ENCODE measurements at places on chromosomes 16 and 17.

GRCh38 chr16:22282254-22282892, 14.8 kb upstream of the POLR3E start:
- DNase-seq, result no peak

DNA sequence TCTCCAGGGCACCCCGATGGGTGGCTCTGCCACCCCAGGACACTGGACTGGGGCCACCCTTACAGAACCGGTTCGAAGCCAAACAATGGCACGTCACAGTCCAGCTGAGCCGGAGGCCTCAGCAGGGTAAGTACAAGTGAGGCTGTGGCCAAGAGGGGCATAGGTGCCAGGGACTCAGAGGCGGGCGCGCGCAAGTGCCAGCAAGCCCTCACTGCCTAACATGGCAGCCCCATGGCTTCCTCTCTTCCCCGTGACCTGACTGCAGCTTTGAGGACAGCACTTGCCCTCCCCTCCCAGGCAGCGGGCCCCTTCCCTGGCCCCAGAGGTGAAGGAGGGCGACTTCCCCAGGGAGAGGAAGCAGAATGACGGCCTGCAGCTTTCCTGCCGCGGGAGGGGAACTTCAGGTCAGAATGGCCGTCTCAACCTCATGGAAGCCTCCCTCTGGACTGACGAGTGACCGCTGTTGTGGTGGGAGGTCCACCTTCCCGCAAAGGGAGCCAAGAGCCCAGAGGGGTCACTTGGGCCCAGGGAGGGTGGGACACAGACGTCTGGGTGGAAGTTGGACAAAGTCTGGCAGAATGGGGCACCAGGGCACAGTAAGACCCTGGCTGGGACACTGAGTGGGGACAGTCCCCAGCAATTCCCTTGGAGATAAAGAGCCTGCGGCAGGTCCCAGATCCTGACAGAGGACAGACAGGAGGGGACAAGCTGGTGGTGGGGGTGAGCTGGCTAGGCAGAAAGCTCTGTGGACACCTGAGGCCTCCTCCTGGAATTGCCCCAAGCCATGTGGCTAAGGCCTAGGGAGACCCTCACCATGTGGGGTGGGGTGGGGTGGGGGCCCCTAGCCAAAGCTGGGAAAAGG, 52.1 kb upstream of the TOB1 start:
- no peak for DNase-seq

GRCh38 chr17:56203430-56203829, 50.2 kb downstream of the ANKFN1 start:
- DNase-seq, result no peak

- DNase-seq, result no peak
Measured at GRCh38 chr17:76966486-76967181, 98.4 kb downstream of the MGAT5B start.

GRCh38 chr17:37106049-37106448, 157.3 kb downstream of the AATF start:
- DNase-seq, result no peak

DNA sequence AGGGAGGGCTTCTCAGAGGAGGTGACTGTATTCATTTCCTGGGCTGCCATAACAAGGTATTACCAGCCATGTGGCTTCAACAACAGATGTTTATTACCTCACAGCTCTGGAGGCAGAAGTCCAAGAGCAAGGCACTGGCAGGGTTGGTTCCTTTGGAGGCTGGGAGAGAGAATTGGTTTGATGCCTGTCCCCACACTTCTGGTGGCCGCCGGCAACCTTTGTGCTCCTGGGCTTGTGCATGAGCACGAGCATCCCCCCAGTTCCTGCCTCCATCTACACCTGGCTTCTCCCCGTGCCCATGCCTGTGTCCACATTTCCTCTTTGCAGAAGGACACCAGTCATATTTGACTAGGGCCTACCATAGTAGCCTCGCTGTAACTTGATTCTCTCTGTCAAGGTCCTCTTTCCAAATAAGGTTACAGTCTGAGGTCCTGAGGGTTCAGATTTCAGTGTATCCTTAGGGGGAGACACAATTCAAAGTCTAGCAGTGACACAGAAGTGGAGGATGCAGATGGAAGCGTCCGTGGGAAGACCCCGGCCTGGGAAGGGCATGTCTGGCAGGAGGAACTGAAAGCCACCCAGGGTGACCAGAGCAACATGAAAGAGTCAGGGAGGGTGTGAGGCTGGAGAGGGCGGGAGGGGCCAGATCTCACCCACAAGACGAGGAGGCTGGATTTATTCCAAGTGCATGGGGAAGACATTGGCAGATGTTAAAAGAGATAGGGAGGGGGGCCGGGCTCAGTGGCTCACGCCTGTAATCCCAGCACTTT, 188.2 kb upstream of the HSBP1 start:
- no peak for DNase-seq

DNA sequence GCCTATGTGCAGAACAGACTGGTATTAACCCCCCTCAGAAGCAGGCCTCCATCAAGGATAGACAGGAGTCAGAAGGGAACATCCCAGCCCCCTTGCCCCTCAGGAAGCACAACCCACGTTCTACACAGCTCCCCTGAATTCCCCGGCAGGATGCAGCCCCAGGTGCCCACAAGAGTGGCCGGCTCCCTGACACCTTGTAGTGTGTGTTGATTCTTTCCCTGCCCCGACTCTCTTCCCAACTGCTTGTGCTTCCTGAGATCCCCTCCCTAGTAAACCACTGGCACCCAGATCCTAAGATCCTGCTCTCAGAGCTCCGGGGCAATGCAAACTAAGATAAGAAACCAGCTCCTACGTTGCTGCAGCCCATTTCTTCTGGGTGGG, 34.8 kb upstream of the LITAF start:
- DNase-seq, result no peak

GRCh38 chr16:75032655-75033054, 33.8 kb downstream of the ZNRF1 start:
- DNase-seq, result no peak

DNA sequence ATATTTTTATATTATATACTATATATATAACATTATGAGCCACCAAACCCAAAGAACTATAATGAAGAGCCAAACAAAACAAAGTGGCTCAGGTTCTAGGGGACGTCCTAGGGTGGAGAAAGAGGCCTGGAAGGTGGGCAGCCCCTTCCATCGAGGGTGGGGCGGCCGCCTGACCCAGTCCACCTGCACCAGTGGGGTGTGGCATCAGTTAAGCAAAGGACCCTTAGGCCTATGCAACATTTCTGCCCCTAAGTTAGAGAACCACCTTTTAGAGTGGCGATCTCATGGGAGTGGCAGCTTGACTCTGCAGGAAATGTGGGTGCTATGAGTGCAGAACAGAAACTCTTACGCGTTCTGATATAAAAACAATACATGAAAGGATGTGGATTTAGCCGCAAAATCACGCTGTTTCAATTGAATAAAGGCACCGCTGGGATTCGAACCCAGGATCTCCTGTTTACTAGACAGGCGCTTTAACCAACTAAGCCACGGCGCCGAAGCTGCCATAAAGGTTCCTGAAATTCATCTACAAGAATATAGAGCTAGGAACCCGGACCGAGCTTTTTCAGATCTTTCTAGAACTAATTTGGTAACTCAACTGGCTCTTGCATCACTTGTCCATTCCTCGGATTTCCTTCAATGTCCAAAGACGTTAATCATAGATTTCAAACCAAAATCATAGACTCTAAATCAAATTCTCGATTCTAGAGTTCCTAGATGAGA, 15.6 kb upstream of the AURKB start:
- DNase-seq, result no peak

DNA sequence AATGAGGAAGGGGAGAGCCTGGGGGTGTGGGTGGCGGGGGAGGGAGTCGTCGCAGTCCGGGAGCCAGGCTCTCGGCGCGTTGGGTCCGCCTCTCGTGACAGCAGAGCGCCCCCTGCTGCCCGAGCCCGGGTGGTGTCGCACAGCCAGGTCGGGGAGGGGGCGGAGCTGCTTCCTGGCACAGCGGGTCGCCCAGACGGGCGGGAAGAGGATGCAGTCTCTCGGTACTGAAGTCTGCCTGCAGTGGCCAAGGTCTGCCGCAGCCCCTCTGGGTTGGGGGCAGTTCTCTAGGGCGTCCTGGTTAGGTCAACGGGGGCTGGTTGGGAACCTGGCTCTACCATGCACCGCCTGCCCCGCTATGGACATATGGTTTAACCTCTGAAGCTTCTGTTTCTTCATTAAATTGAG, 38.2 kb upstream of the CCDC182 start:
- DNase-seq, result peak; percentile 45

DNA sequence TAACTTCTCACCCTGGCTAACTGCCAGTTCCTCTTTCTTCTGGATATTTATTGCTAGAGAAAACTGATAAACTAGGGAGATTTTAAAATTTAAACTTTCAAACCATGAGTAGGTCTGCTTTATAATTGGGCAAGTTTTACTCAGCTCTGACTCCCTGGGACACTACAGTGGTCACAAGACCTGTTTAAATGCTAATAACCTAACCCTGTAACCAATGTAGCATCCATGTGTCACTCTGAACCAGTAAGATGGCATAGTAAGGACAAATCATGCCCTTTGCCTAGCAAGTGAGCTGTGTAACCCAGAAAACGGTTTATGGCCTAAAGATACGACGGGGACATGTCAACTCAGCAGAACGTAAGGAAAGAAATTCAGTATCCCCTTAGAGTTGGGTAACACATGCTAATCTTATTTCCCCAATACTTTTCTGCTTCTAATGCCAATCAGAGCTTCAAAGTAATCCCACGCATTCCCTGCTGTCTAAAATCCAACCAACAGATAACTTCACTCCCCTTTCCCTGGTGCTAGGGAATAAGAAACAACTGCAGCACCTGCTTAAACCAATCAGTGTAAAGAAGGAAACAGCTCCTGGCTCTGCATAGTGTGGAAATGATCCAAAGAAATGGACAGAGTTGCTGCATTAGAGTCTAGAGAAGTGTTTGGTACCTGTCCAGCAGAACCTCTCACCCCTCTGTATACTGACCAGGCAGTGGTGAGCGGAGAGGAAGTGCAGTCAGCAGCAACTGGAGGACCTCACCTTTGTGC, 85.7 kb downstream of the NCOR1 start:
- no peak for DNase-seq

Measured in GM18507 (cell line).